ENCODE measurements at places on chromosomes 6 and 20.

DNA sequence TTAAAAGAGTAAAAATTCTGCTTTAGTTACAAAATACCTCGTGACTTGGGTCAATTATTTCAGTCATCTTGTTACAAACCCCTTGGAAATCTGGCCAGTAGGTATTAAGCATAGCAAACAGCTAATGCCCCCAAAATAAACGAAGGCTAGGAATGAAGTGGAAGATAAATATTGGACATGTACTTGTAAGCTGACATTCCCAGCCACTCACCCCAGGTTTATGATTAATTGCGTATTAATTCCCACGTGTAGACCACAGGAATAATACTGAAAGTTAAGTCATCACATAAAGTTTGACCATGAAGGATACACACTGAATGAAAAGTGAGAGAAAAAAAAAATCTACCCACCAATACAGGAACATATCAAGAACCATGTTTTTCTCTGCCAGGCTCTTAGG lies 936.5 kb upstream of the ADGRB3 start:
- no peak for DNase-seq

DNA sequence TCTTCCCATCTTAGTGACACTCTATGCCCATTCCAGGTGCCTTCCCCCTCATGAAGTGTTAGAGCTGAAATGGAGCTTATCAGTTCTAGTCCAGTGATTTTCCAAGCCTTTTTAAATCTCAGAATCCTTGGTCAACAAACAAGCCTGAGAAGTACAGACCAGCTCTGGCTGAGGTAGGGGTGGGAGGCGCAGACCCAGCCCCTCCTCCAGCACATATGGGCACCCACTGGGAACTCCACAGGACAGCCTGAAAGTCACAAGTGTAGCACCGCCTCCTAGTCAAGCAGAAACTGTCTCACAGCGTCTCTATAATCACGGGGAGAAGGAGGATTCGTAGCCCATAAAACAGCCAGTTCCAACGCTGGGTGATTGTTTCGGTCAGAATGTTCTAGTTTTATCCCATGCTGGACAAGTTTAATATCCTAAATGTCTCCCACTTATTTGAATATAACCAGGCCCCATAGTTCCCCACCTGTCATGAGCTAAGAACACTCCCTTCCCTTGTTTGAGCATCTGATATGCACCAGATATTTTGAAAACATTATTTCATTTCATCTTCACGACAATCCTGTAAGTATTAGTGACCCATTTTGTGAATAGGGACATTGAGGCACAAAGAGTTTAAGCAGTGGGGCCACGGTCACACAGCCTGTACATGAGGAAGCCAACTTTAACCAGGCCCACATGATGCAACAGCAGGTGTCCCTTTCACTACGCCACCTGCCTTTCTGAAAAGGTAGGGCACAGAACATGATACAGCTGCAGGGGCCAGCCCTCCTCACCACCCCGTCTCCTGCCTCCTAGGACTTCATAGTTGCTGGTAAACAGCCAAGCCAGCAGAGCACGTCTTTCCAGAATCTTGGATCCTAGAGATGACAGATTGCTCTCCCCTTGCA lies 40.1 kb downstream of the TRAF3IP2 start:
- no peak for DNase-seq

DNA sequence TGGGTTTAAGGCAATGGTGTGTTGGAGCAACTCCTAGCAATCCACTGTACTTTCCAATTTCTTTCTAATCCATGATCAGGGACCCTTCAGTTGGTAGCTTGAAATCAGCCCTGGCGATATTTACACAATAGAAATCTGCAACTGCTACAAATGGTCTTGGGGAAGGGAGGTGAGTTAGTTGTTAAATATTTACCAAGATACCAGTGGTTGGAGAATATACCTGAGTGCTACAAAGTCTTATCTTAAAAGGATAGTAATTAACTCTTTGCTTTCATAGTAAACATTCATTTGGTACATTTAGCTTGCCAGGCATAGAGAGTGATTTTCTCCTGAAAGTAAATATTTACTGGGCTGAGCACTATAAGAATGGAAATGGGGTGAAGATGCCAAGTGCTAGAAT lies 568.2 kb downstream of the BCKDHB start:
- DNase-seq = no peak

GRCh38 chr20:3068986-3069900 lies 2.2 kb upstream of the OXT start:
- DNase-seq = no peak

- no peak for DNase-seq
Observed at GRCh38 chr20:29296256-29297230, 1960.9 kb upstream of the DEFB115 start.

All from renal pelvis (tissue), 12 donors.